ENCODE measurements at places on chromosomes 6 and 20.

DNA sequence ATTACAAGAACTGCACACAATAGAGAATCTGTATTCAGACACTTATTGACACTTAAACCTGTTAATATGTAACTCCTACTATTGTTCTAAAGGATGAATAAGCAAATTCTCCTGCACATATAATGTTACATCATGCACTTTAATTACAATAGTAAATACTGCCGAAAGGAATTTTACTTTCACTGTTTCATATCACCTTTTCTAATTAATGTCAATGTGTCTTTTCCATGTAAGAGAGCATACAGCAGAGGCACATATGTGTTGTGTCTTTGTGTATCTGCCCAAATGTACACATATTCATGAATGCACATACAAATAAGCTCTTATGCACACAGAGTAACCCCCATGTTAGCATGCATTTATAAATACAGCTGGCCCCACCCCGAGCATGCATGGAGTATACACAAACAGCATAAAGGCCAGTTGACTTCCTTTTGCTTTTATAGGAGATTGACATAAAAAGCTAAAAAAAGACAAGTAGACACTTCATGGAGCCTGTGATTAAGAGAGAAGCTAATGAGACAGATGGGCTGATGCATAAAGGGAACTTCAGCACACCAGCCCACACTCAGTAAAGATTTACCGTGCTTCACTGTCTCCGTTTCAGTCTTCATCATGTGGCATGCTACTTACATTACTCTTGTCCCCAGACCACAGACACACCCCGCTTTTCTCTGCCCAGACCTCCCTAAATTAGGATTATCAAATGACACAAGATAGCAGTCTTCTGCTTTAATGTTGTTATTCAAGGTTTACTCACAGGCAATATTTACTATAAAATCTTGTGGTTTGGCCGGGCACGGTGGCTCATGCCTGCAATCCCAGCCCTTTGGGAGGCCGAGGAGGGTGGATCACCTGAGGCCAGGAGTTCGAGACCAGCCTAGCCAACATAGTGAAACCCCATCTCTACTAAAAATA lies 184.6 kb downstream of the ATXN1 start:
- no peak for DNase-seq

GRCh38 chr6:133921249-133921859 lies 31.7 kb upstream of the TBPL1 start:
- peak; percentile 86 for DNase-seq

DNA sequence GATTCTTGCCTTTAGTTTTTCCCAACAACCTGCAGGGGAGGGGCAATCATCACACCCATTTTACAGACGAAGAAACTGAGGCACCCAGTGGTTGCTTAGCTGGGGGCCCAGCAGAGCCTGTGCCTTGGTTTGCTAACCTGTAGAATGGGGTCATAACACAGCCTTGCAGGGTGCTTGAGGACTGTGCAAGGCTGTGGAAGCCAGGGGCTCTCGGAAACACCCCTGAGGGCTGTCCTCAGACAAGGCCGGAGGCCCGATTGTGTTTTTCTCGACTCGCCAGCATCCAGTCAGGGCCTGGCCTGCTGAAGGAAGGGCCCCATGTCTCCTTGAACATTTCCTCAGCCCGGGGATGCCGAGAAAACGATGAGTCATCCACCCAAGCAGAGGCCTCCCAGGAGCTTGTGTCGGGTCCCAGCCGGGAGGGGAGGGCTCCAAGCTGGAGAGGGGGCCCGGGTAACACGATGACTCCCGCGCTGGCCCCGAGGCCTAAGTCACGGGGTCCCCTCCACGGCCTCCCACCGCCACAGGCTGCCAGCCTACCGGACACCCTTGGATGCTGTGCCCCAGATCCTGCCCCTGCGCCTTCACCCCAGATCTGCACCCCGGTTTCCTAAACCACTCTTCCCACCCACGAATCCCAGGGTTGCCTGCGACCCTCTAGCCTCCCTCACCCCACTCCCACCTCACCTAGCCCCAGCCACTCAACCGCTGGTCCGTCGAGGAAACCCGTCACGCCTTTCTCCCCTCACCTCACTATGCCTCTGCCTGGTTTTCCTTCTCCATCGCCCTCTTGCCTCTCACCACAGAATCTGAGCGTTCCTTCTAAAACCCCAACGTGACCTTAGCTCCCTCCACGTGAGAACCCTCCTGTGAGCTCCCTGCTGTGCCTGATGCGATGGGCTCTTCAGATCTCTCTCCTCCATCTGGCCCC lies 10.6 kb downstream of the NOL4L start:
- no peak for DNase-seq

GRCh38 chr20:1508574-1508973 lies 17.4 kb upstream of the SIRPB2 start:
- no peak for DNase-seq

GRCh38 chr6:170368544-170368943 lies 62.0 kb downstream of the FAM120B start:
- no peak for DNase-seq

- no peak for DNase-seq
These were observed 12.6 kb downstream of the MYLIP start for GRCh38 chr6:16141514-16141913.

DNA sequence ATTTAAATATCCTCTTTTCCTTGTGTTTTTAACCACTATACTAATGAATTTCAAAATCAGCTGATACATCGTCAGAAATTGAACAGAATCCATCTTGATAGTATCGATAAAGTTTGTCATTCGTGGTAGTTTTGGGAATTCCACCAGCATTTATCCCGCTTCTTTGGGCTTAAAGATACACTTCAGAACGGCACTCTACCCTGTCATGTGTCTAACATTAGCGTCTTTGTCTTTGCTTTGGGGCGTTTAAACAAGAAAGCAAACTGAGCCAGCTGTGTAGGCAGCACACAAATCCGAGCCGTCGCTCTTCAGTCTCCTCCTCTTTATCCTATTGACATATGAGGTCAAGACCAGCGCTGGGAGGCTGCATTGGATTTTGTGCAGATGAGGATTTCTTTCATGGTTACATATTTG lies 27.5 kb upstream of the NHSL1 start:
- DNase-seq = peak; percentile 64

DNA sequence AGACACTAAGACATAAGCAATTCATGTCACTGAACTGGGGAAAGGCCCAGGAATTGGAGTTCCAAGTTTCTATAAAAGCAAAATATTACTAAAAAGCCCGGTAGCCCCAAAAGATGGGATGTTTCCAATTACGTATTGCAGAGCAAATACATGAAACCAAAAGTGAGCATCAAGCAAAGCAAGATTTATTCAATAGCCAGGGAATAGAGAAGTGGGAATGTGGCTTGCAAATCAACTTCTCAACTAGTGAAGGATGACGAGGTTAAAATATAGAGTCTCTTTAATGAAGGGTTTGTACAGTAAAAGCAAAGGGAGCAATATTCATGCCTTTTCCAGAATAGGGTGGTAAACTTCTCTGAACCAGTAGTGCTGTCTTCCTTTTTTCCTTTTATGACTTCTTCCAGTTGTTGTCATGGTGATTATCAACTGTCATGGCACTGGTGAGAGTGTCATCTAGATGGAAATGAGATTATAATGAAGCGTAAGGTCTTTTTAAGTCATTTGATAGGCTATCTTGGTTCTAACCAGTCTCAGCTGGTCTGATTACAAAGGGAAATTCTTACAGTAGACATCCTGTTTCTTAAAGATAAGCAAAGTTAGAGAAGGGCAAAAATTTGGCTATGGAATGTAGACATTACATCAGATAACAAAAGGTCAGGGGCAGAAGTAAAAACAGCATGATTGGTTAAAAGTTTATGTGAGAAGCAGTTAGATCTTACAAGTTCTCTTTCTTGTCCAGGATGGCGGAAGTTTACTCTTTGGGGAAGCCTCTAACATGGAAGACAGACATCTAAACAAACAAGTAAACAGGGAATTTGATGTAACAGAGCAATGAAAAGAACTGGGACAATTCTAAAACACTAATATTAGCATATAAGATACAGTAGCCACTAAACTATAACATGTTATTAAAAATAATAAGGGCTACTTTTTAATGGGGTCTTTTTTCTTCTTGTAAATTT lies 96.9 kb downstream of the TBX18 start:
- DNase-seq = no peak

DNA sequence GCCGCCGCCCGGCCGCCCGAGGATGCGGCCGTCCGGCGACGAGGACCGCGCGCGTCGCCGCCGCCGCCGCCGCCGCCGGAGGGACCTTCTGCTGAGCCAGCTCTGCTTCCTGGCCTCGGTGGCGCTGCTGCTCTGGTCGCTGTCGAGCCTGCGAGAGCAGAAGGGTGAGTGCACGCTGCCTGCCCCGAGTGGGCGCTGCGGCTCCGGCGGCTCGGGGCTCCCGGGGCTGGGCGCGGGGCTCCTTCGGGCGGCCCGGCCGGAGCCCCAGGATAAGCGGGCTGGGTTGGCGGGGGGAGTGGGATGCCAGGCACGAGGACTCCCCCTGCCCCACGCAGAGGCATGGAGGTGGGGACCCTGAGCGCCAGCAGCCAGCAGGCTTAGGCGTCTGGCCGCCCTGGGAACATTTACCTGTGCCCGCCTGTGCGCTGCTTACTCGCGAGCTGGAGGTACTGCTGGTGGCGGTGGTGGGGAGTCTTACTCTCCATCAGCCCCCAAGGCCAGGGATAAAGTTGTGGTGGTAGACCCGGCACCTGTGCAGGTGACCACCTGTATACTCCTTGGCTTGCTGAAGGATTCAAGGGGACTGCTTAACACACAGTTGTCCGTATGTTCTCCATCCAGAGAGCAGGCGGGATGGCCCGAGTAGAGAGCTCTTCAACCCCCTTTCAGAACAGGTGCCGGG lies 520 bp downstream of the SLC24A3 start:
- peak; percentile 83 for DNase-seq

DNA sequence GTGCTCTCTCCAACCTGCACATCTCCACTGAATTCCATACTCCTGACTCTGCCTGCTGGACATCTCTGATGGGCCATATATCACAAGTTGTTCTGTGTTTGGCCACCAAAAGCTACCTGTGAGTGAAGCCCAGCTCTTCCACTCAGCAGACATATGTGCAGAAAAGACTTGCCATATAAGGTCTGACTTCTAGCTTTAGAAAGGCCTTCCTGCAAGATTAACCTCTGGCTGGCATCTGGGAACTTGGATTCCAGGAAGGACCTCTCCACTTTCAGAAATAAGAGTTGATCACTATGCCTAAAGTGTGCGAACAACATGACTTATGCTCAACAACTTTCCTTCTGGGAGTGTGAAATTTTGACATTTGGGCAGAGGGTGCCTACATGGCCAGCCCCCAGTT lies 113.7 kb downstream of the TNFAIP3 start:
- no peak for DNase-seq

GRCh38 chr6:13406781-13407180 lies 78.4 kb upstream of the TBC1D7 start:
- DNase-seq = no peak

DNA sequence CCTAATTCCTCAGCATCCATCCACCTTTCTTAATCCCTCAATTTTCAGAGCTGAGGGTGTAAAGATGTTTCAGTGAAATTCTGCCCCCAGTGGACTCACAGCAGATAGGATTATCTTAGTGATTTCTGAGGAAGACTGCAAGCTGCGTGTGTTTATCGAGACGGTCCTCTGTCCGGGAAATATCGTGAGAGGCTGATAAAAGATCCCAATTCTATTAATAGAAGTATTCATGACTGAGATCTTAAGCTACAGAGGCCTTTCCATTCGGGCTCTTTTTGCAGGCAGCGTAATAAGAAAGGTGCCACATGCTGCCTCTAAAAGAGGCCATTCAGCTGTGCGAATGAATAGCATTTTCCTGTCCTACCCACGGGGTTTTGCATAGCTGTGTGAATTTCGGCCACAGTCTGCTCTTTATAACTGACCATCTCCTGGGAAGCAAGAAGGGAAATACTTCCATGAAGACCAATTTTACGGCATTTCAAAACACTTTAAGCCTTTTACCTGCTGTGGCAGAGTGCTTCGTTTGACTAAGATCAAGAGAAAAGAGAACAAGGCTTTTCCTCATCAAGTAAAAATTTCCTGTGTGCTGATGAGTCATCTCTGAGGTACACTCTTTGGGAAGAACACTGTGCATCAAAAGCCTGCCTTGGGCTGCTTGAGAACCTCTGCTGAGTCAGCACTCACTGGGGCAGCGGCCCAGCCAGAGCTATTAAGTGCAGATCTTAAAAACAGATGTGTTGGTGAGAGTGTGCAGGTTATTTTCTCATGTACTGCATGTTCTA lies 208.8 kb downstream of the ARHGAP18 start:
- peak; percentile 33 for DNase-seq

- DNase-seq = no peak
These were observed 157.0 kb downstream of the SCML4 start for GRCh38 chr6:107666981-107667601.

DNA sequence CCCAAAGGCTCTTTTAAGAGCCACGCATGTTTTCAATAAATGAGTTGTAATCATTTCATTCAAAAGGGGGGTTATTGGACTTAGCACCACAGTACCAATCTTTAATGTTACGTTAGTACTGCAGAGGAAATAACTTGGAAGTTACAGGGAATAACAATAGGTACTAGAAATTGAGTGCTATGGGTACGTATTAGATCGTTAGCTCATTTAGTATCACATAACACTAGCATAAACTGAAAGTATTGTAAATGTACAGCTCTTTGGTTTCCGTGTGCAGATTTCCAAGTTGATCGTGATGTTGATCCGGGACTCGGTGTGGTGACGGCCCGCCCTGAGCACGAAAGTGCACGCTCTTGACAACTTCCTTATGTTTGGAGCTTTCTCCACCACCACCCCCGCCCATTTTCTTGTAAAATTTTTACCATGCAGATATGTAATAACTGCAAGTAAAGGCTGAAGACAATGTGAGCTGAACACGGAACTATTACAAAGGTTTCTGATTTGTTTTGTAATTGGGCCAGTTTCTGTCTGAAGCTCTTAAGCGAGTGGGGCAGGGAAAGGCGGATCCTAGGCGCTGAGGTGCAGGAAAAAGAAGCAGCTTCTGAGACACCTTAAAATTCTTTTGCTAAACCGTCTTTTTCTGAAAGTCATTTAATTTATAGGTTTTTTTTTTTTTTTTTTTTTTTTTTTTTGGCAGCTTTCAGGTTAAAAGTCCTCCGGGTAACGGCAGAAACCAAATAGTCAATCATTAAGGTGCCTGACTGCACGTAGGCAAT lies 71.5 kb downstream of the HFE start:
- DNase-seq = peak; percentile 90

DNA sequence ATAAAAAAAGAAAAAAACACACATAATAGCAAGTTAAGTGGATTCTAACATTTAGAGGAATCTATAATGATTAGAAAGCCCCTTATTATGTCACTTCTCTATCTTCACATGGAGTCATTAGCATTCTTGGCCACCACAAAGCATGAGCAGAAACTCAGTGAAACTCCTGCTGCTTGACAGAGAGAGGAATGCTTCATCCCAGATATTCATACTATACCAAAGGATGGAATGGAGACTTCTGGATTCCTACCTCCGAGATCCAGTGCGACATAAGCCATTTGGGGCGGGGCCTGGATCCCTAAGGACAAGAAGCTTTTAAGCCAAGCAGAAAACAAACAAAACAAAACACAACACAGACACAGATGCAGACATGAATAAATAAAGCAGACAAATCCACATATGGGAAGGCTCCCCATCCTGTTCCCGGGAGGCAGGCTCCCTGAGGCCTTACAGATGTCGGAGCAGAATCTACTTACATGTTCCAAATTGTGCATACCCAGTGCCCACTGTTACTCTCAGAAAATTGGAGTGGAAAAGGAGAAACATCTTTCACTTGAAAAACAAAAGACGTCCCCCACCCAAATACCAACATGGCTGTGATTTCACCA lies 727.3 kb downstream of the MAFB start:
- peak; percentile 15 for DNase-seq
